ENCODE measurements at places on chromosomes 2 and 18. TPM values are rescaled to one million over a fixed set of nuclear protein-coding genes. Genes with fewer than 3 reads are reported as not detected.

DNA sequence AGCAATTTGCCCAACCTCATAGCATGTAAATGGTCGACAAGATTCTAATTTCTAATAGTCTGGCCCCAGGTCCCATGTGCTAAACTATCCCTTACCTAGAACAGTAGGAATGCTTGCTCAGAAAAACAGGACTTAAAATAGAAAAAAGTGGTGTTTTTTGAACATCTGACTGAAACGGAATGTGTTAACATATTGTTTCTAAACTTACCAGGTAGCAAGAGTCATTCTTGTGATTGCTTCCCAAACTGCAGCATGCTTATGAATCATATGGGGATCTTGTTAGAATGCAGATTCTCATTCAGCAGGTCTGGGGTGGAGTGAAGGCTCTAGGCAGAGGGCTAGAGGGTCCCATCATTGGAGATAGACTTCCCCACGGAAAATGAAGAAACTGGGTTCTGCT, 5.8 kb upstream of the SLC20A1 start:
- no peak for DNase-seq

- DNase-seq: no peak
These were observed 42.0 kb downstream of the TTR start for GRCh38 chr18:31633392-31634330.

DNA sequence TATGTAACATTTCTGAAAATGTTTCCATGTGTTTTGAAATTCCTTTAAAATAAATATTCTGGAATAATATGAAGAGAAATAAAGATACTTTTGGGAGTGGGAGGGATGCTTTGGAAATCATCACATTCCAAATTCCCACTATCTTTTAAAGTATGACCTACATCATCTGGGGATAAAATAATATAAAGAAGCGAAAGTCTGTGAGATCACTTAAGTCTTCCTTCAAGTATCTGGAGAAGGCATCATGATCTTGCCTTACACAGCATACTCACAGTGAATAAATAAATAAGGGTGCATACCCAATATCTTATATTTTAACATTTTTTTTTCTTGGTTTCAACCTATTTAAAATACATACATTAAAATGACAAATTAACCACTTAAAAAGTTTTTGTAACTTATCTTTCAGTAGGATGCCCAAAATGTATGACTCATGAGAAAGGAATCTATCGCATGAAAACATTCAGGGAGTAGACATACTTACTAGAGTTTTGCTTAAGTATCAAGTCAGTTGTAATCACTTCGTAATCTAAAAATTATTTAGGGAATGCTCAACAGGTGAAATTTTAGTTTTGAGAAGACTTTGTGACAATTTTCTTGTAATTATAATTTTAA, 248.3 kb upstream of the COL3A1 start:
- no peak for DNase-seq

- no peak for DNase-seq
These were observed 172.7 kb upstream of the SMAD7 start for GRCh38 chr18:49123431-49123830.

- no peak for DNase-seq
These were observed 256.6 kb upstream of the CTAGE1 start for GRCh38 chr18:22674272-22674671.

NEURL3 gene
- 0.44 TPM for total RNA-seq

PID1 gene
- not detected for total RNA-seq

DNA sequence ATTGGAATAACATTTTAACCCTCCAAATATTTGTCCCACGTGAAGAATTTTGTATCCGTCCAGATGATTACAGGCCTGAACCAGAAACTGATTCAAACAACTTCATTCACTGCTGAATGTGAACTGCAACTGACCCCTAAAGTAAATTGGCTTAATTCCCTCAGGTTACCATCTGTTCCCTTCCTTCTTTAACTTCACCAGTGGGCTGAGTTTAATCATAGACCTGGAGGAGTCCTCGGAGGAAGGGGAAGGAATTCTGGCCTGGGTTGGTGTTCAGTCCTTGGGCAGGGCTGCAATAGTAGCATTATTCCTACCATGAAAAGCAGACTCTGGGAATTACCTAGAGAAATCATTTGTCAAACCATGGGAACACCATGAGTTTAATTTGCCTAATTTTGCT, 207.4 kb downstream of the TMEM247 start:
- DNase-seq: no peak

UGT1A10 gene
- not detected for total RNA-seq

DNA sequence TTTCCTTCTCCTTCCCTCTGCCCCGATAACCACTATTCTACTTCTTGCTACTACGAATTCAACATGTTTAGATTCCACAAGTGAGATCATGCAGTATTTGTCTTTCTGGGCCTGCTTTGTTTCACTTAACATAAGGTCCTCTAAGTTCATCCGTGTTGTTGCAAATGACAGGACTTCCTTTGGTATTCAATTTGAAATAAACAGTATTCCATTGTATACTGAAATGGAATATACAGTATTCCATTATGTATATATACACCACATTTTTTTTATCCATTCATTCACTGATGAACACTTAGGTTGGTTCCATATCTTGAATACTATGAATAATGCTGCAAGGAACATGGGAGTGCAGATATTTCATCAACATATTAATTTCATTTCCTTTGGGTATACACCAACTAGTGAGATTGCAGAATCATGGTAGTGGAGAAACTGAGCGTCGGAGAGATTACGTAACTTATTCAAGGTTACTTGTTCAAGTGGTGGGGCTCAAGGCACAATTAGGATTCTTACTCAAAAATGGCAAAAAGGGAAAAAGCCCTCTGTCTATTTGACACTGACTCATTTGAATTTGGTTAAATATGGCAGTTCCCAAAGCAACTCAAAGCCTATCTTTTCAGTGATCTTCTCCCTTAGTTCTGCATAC, 85.1 kb downstream of the CHN1 start:
- no peak for DNase-seq

- DNase-seq: no peak
These were observed 2.6 kb upstream of the FZD5 start for GRCh38 chr2:207772081-207772843.

LCT gene
- total RNA-seq: 0.11 TPM

DNA sequence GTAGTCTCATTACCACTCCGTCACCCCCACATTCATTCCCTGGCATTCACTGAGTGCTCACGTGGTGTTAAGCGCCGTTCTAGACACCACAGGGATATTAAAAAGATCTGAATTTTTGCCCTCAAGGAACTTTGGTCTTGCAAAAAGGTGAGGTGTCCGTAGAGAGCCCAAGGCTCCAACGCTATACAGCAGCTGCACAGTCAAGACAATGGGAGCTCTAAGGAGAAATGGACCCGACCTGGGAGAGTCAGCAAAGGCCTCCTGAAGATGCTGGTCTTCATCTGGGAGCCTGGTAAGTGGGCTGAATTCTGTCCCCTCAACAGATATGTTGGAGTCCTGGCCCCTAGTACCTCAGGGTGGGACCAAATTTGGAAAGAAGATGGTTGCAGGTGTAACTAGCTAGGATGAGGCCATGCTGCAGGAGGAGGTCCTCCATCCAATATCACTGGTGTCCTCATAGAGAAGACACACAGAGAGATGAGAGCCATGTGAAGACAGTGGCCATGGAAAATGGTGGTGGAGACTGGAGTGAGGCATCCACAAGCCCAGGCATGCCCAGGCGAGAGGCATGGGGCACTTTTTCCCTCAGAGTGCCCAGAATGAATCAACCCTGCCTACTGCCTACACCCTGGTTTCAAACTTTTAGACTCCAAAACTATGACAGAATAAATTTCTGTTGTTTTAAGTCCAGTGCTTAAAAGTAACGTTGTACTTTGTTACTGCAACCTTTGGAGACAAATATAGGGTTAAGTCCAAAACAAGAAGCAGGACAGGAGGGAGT, 247.3 kb downstream of the TTC32 start:
- no peak for DNase-seq

DNA sequence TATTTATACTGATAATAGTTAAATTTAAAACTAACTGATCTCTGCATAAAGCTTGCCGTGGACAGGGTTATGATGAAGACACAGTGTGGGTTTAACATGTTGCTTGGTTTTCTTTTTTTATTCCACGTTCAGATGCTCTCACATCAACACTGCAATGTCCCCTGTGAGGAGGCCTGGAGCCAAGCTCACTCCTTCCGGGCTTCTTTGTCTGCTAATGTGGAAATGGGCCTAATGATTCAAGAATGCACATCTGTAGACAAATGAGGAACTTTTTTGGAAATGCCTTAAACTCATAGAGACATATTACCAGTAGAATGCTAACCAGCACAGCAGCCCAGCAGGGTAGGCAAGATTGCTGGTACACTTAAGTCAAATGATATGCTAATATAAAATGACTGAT, 208.0 kb downstream of the GALR1 start:
- no peak for DNase-seq

DNA sequence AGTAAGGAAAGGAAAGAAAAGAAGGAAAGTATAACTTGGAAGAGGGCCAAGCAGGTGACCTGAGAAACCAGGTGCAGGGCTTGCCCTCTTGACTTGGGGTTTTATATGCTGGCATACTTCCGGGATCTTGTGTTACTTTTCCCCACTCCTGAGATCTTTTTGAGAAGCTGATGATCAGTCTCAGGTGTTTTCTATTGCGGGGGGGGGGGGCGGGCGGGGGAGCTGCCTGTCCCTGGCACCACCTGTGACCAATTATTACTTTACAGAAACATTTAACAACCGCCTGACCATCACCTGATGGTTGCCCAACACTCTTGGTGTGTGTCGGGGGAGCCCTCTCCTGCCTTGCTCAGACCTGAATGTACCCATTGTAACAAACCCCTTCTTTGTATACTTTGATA, 6.9 kb upstream of the CASP10 start:
- DNase-seq: no peak

RAPGEF4 gene
- 0.18 TPM for total RNA-seq

DNA sequence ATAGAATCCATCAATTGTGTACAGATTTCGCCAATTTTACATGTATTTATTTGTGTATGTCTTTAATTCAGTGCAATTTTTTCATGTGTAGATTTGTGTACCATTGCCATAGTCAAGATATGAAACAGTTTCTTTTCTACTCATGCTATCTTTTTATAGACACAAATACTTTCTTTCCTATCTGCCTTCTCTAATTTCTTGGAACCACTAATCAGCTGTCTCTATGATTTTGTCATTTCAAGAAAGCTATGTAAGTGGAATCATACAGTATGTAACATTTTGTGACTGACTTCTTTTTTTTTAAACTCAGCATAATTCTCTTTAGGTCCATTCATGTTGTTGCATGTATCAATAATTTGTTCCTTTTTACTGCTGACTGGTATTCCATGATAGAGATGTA, 33.3 kb downstream of the KIAA1328 start:
- DNase-seq: no peak

- no peak for DNase-seq
These were observed 26.5 kb downstream of the TMEM182 start for GRCh38 chr2:102788216-102788884.

ITPRIPL1 gene
- 28.7 TPM for total RNA-seq

GPAT2 gene
- not detected for total RNA-seq

WDR35 gene
- 7.1 TPM for total RNA-seq

GRCh38 chr2:6845903-6846302, 19.8 kb downstream of the CMPK2 start:
- no peak for DNase-seq

- no peak for DNase-seq
These were observed 55.4 kb upstream of the CD28 start for GRCh38 chr2:203650860-203651613.

GRCh38 chr2:109475531-109476210, 138.1 kb downstream of the SEPTIN10 start:
- no peak for DNase-seq

- no peak for DNase-seq
These were observed 308.4 kb upstream of the RAB12 start for GRCh38 chr18:8300751-8301410.

- no peak for DNase-seq
These were observed 100.2 kb downstream of the TWIST2 start for GRCh38 chr2:238947920-238948710.

DNA sequence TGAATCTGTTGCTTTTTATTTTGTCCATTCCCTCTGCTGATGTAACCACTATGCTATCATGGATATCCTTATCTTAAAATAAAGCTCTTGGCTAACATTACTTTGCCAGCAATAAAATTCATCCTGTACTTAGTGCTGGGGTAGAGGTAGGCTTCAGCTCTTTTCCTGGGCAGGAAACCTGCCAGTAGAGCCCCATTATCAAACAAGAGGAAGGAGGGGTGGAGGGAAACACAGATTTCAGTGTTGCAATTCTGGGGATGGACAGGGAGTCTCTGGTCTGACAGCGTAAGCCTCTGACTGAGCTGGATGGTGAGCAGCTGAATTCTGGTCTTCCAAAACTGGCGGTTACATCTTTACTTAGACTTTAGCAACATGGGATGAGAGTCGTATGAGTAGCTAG, 47.5 kb downstream of the CASP8 start:
- DNase-seq: no peak

DNA sequence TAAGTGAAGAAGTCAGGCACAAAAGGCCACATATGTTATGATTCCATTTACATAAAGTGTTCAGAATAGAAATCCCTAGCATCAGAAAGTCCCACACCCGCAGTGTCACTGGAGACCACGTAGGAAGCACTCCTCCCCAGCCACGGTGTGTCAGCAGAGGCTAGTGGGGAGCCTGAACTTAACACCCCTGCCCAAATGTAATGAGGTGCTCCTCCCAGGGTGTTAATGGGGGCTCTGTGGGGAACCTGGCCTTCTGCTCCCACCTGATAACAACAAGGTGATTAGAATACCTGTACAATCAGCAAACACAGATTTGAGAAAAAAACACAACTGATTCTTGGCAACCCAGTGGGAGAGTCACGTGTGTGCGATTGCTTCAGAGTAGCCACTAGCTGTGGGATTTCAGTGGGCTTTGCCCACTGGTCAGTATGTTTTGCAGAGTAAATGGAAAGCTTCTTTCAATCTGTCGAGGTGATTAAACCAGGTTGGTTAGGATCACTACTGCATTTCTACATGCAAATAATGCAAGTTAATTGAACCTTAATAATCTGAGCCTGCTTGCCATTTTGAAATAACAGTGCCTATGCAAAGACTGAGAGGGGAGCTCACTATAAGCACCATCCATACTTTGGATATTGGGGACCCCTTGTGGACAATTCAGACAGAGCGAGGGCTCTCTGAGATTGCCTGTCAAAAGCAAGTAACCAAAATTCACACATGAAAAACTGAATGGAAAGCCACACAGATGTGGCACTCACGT, 20.6 kb upstream of the ATRAID start:
- no peak for DNase-seq

DNA sequence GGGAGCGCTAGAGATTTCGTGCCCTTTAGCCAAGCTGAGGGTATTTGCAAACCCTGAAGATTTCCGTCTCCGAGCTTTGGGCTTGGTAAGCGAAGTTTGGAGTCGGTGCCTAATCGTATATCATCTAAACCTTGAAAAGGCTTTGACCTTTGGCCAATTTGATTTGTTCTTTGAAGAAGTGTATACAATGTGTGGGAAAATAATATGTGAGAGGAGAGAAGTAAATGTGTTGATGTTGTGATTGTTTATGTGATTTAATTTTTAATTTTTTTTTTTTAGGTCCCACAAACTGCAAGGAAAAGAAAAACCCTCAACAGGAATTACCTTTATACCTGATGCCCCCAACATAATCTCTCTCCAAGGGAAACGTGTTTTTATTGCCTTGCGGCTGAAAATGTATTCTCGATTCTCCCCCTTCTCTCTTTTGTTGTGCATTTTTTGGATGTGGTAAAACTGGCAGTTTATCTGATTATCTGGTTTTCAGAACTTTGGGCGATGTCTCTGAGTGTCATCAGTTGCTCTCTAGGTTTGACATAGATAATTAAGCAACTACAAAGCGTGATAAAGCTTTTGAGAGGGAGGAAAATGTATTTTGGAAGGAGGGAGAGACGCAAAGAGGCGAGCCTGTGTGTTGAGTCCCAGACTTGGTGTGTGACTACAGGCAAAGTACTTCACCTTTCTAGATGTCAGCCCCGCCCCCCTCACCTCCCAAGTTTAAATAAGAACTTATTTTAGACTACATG, 912 bp upstream of the FBXO11 start:
- DNase-seq: no peak

All from GM12878 (cell line).